ENCODE measurements at places on chromosomes 3 and 15.

GRCh38 chr15:76936671-76937070 lies 5.1 kb downstream of the RCN2 start:
- DNase-seq = no peak

DNA sequence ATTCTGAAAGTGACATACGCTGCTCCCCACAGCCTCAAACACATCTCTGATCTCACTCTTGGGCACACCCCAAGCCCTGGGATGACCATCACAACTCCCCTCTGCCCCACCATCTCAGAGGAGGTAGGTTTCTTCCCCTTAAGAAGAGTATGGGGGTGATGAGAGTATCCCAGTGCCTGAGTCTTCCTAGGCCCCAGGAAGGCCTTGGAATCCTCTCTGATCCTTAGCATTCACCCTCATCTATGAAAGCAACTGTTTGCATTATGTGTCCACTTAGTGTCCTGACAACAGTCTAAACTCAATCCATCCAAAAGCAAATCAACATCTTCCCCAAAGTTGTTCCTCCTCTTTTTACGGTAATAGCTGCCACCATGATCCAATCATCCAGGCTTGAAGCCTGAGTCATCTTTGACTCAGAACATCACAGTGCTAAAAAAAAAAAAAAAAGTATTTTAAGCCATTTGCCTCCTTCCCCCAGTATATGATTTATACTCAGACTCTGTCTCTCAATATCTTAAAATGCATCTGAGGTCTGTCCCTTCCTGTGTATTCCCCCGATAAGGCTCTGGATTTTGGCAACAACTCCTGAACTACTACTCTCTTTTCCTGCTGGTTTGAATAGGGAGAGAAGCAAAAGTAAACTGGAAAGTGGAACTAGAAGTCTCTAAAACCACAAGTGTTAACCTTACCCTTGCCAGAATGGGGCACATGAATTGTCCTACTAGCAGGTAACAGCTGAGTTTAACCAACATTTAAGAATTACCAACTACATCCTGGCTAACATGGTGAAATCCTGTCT lies 22.5 kb downstream of the POPDC2 start:
- DNase-seq = no peak

- DNase-seq = no peak
These were observed 185.0 kb upstream of the TOPAZ1 start for GRCh38 chr3:44056446-44057240.

DNA sequence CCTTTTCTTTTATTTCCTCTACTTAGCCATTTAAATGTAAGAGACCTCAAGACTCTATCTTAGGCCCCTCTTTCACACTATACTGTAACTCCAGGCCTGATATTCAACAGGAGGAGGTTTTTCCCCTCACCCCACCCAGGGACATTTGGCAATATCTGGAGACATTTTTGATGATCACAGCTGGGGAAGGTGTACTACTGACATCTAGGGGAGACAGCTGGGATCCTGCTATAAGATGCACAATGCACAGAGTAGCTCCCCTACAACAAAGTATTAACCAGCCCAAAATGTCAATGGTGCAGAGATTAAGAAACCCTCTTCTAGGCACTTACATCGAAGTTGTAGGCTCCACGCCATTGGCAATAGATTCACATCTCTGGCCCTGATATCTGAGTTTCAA lies 517.5 kb upstream of the UBE2E2 start:
- DNase-seq = no peak

- DNase-seq = no peak
These were observed 164.5 kb downstream of the RORA start for GRCh38 chr15:61064651-61065050.

All from GM12892 (cell line).